ENCODE measurements at places on chromosomes 16 and 17. TPM values are rescaled to one million over a fixed set of nuclear protein-coding genes. Genes with fewer than 3 reads are reported as not detected.

DNA sequence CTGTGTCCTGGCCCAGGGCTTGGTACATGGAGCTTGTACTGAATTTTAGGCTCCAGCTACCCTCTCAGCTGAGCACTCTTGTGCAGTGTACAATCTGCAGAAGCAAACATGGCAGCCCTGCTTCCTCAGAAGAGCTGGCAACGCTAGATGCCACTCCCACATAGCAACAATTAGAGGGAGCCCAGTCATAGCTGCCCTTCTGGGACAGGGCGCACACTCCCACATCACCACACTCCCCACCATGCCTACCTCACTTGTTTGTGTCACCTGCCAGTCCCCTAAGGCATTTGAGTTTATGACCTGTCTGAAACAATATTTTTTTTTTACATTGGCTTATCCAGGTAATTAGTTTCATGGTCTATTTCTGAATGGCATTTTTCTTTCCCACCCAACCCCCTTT, 72.3 kb downstream of the C17orf67 start:
- no peak for DNase-seq

DNA sequence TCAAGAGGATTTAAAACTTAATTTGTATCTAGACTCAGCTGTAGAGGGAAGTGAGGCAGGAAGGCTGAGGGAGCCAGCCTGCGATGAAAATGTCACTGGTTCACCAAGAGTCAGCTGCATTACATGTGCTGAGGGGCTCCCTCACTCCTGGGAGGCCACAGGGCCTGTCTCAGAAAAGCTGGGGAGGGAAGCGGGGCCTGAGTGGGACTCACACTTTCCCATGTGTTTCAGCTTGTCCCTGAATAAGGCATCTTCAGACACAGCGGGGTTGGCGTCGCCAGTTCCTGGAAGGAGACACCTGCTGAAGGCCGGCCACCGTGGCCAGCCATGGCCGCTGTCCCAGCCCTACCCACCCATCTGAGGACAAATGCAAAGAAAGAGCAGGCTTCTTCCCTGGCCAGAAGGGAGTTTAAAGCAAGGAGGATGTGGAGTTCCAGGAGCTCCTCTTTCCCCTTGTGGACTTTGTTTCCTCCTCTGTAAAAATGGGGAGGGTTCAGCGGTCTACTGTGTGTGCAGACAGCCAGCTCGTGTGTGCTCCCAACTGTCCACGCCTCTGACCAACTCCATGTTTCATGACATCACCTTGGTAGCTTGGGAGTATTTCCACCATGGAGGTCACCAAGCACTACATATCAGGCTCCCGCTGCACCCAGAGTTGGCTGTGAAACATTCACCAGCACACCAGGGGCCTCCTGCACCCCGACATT, 19.2 kb upstream of the MRPS23 start:
- DNase-seq = no peak

- DNase-seq = no peak
Observed at GRCh38 chr17:50550661-50551432, 3.9 kb downstream of the SPATA20 start.

DNA sequence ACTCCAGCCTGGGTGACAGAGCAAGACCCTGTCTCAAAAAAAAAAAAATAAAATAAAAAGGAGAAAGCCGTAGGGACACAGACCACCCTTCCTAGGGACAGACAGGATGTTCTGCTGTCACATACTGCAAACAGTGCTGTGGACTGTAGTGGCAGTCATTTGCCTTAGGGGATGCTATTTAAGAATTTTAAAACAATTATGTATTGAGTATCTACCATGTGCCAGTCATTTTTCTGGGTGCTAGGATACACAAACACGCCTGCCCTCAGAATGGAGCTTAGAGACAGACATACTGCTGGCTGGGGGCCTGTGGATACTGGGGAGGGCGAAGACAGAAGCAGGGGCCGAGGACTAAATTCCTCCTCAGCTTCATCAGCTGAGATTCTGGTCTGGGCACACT, 45.5 kb downstream of the MRC2 start:
- DNase-seq = no peak

DNA sequence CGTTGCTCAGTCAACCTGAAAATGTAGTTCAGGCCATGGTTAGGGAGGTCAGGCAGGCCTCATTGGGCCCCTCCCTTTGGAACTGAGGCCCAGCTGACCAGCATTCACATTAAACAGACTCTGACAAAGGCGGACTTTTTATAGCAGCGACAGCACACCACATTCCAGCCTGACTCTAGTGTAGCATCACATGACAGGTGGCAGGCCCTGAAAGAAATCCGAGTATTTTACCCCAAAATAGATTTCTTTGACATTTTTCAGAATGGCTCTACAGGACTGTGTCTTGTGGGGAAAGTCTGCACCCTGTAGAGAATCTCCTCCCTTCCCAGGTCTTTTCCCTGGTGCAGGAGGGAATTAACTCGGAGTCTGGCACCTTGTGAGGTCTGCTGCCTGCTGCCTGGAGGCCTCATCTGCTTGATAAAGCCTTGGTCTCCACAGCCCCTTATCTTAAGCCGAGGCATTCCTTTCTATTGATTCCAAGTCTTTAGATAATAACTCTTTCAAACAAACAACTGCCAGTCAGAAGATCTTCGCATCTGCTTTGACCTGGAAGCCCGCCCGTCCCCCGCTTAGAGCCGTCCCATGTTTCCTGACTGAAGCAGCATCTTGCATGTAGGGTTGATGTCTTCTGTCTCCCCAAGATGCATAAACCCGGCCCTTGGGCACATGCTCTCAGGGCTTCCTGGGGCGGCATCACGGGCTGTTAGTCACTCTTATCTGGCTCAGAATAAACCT, 44.0 kb upstream of the CAPN15 start:
- DNase-seq = no peak

Gene NXN
- total RNA-seq = 94.8 TPM

Gene ABCC3
- total RNA-seq = 28.4 TPM

DNA sequence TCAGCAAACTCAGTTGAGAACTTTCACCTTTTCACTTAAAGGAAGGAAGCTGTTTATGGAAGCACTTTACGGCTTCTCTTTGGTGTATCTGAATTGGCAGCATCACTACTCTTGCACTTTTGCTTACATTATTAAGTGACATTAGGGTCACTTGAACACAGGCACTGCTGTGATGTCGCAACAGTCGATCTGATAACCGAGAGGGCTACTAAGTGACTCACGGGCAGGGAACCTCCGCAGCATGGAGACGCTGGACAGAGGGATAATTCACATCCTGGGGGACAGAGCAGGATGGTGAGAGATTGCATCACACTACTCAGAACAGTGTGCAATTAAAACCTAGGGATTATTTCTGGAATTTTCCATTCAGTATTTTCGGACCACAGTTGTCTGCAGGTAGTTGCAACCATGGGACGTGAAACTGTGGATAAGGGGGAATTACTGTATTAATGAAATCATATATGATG, 56.5 kb downstream of the DNAH2 start:
- no peak for DNase-seq

DNA sequence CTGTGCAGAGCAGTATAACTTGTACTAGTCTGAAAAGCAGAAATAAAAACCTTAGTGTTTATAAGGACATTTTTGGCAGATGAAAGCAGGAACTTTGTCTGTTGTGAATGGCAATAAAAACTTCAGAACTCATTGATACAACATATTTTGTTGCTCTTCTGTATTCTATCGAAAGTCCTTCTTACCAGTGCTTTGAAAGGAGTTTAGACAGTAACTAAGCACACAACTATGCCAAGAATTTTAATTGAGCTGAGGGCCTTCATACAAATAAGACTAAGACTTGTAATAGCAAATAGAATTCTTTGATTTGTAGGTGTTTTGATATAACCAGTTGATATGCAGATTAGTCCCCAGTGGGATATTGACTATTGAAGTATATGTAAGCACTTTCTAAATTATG, 308.4 kb downstream of the ZFHX3 start:
- peak; percentile 64 for DNase-seq

Gene TBX2
- not detected for total RNA-seq

- no peak for DNase-seq
Observed at GRCh38 chr17:31673076-31673475, 186.0 kb downstream of the COPRS start.

- no peak for DNase-seq
Observed at GRCh38 chr17:45437465-45438283, 5.0 kb upstream of the ARHGAP27 start.

- DNase-seq = no peak
Observed at GRCh38 chr17:19996502-19996901, 12.7 kb upstream of the SPECC1 start.

Gene ELMO3
- 35.7 TPM for total RNA-seq

GRCh38 chr17:77563439-77564102, 394.9 kb upstream of the TNRC6C start:
- DNase-seq = no peak

- DNase-seq = no peak
Observed at GRCh38 chr17:80790021-80790765, 201.4 kb upstream of the CHMP6 start.

Gene TBC1D3K
- not detected for total RNA-seq

DNA sequence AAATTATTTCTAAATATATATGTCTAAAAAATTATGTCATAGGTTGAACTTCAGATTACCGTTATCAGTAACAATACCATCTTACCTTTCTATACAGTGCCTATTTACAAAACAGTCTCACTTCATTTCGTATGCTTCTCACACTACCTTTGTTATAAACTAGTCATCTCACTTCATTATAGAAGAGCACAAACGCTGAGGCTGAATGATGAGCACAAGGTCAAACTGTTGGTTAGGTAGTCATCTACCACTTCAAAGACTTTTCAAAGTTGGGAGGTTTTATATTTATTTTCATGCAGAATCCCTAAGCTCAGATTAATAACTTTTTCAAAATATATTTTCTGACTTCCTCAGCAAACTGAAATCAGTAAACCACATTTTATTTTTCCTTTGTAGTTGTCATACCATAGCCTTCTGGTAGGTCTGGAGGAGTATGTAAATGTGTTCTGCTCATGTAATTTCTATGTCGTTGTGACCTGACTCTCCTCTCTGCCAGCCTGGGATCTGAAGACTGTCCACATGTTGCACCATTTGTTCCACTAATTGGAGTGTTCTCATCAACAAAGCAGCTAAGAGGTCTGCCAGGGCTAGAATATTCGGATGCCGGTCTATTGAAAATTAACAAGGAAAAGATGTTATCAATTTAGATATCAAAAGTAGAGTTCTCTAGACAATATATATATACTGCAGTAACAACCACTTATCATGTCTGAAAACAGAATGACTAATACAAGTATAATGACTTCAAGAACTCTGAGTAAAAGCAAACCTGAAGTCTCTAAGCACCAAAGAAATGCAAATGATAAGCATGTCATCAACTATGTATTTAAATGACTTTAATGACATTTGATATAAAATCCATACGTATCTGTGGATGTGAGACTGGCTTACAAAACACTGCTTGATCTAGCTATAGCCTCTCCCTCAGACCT, 73.9 kb downstream of the CEP95 start:
- no peak for DNase-seq

Gene ENGASE
- total RNA-seq = 11.2 TPM

Gene SLC13A5
- total RNA-seq = 0.74 TPM

GRCh38 chr16:700684-701584, 4.7 kb downstream of the FBXL16 start:
- DNase-seq = no peak

- no peak for DNase-seq
Observed at GRCh38 chr17:50477976-50478375, 684 bp upstream of the RSAD1 start.

Gene KRT222
- total RNA-seq = 1.6 TPM

- DNase-seq = no peak
Observed at GRCh38 chr17:47239619-47239966, 14.0 kb upstream of the ITGB3 start.

Gene ABCA8
- not detected for total RNA-seq

DNA sequence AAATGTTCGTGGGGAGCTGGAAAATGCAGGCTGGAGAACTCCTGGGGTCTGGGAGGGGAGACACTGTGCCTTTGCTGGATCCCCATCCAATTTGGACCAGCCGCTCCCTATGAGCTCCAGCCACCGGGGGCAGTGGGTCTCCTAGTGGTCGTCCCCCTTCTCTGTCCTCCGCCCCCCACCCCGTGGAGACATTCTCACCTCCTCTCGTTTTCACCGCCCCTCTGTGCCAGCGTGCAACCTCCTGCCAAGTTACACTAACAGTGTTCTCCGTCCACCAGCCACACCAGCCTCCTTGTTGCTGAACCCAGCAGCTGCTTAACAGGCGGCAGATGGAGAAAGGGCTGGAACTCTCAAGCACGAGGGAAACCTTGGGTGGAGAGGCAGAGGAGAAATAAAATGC, 67.4 kb upstream of the SOX9 start:
- DNase-seq = no peak

- DNase-seq = peak; percentile 74
Observed at GRCh38 chr16:88303890-88304819, 78.6 kb upstream of the ZNF469 start.

DNA sequence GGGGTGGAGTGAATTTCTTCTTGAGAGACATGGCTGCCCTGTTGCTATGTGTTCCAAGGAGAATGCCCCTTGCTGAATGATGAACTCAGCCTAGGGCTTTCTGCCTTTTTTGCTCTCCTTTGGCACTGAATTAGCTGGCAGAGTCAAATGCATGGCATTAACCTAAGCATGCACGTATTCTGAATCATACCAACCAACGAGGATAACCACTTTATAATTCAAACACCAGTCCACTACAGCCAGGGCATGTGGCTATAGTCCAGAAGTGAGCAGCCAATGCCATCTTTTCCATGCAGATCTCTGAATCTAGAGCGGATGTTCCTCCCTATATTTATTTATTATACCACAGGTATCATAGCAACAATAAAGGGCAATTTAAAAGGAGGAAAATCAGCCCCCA, 15.7 kb downstream of the TMIGD1 start:
- DNase-seq = no peak

- no peak for DNase-seq
Observed at GRCh38 chr16:3497771-3498170, 2.5 kb upstream of the C16orf90 start.

DNA sequence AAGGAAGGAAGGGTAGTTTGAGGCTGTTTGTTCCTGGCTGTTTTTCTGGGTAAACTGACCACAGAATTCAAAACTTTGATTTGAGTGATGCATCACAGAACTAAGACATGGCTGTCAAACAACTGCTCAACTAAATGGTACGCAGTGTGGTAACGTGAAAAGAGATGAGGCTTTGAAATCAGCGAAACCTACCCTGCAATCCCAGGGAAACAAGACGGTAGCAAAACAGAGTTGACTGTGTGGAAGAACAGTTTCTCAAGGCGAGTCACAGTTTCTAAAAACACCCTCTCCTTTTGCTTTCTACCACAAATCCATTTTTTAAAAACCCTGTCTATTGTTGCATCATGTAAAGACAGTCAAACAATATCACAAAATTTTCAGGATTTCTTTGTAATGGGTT, 156.0 kb upstream of the MAF start:
- DNase-seq = no peak

DNA sequence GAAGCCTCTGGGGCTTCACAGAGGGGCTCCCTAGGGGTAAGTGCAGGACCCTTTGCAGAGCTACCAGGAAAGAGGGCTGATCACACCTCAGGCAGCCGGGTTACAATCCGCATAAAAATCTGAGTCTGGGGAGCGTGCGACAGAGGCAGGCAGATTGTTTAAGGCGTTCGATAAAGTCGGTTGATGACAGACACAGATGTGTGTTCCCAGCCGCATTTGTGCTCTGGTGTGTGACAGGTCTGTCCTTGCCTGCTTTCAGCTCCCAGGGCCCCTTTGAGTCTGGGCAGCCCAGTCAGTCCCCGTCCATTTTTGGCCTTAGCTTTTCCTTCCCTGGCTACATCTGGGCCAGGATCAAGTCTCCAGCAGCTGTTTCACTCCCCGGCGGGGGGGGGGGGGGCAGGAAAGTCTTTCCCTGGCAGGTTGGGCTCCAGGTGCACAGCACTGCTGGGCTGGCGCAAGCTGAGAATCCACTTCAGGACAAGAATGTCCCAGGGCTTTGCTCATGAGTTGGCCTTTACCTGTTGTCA, 1.3 kb upstream of the ZACN start:
- no peak for DNase-seq
